ENCODE measurements at places on chromosomes 7 and 10. TPM values are rescaled to one million over a fixed set of nuclear protein-coding genes. Genes with fewer than 3 reads are reported as not detected.

DNA sequence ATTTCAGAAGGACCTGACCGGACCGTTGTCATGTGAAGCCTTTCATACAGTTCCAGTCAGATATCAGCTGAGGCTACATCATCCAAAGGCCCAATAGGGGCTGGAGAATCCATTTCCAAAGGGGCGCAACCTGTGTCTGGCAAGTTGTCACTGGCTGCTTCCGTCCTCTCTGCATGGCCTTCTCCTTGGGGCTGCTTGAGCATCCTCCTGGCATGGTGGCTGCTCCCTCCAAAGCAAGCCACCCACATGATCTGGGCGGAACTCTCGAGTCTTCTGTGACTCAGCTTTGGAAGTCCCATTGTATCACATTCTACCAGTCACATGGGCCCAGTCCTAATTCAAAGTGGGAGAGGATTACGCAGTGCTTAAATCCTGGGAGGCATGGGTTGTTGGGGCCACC is 207.0 kb upstream of the SHH start:
- DNase-seq = no peak

GRCh38 chr10:32131388-32131787 is 75.2 kb upstream of the KIF5B start:
- no peak for DNase-seq

GRCh38 chr7:151289891-151290290 is 41.4 kb upstream of the SMARCD3 start:
- DNase-seq = no peak

Gene ATP5MK
- total RNA-seq = 1,162 TPM

Gene SFRP4
- total RNA-seq = 0.59 TPM

DNA sequence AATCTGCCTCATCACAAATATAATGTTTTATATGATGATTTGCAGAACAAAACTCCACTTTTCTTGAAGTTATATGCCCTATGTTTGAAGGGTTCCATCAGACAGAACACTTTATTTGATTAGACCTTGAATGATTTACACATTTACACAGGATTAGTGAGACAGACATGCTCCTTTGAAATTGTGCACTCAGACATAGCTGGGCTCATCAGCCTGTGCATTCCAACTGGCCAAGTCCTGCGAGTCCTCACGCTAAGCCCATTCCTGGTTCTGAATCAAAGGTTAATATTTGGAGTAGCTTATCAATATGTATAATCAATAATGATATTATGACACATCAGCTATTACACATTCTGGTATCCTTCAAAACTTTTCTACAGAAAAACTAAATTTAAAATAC is 173.6 kb downstream of the MBL2 start:
- DNase-seq = no peak

GRCh38 chr10:70744617-70745143 is 40.5 kb downstream of the TBATA start:
- no peak for DNase-seq

- no peak for DNase-seq
These were observed 519.6 kb downstream of the REEP3 start for GRCh38 chr10:64040781-64041180.

Gene ANXA8L1
- 0.81 TPM for total RNA-seq

DNA sequence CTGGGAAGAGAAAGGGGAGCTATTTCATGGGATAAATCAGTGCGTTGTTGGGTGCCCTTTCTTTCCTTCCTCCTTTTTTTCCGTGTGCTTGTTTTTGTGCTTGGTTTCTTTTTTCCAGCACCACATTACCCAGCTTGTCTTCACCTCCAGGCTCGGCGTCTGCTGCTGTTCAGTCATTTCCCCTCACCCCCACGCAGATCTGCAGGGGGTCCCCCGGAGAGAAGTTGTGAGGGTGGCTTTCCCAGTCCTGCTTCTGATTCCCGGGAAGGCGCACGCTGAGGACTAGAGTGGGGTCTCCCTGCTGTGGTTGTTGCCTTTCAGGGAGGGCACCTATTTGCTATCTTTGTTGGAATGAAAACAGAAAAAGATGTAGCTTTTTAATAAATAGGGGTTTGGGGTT is 1.6 kb downstream of the CAMK1D start:
- no peak for DNase-seq

GRCh38 chr10:86793696-86794095 is 37.3 kb downstream of the BMPR1A start:
- DNase-seq = no peak

GRCh38 chr7:88226886-88227516 is 7.2 kb upstream of the SRI start:
- DNase-seq = no peak

Gene LMBR1
- 30.7 TPM for total RNA-seq

GRCh38 chr7:98133181-98133580 is 26.5 kb downstream of the LMTK2 start:
- DNase-seq = no peak

Gene PPP1R17
- not detected for total RNA-seq

Data from Right ventricle myocardium superior (tissue), 1 donor.